CD14-positive monocyte (primary cell): ENCODE measurements at places on chromosomes 12 and 14. TPM values are rescaled to one million over a fixed set of nuclear protein-coding genes. Genes with fewer than 3 reads are reported as not detected.

Gene SMCO2
- polyA plus RNA-seq: not detected

Gene NABP2
- 3.2 TPM for polyA plus RNA-seq

DNA sequence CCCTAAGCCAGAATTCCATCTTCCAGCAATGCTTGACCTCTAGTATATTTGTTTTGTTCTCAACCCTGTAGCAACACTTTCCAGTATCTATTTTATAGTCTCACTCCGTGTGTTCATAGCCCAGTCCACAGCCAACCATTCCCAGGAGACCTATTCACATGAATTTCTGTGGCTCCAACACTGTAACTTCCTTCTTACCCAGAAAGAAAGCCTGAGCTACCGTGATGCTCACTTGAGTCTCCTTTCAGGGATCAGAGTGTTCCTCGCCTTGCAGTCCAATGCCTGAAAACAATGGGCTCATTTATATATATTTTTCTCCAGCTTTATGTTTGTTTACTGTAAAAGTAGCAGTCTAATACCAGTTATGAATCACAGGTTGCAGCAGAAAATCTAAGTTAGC, 645.0 kb upstream of the NOVA1 start:
- no peak for DNase-seq

DNA sequence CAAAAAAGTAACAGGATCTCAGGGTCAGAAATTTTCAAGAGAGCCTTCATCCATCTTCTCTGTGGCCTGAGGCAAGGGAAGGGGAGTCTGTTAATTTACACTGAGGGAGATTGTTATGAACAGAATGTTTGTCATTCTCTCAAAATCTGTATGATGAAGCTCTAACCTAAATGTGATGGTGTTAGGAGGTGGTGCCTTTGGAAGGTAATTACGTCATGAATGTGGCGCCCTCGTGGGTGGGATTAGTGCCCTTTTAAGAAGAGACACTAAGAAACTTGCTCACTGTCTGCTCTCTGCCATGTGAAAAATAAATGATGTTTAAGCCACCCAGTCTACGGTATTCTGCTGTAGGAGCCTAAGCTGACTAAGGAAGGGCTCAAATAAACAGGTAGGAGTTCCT, 521.6 kb downstream of the SNAPC1 start:
- DNase-seq: no peak

- no peak for DNase-seq
These were observed 178.9 kb upstream of the FKBP4 start for GRCh38 chr12:2615665-2616402.

GRCh38 chr12:68040450-68041075, 51.3 kb downstream of the IFNG-AS1 start:
- peak; percentile 2 for DNase-seq
